ENCODE measurements at places on chromosomes 7 and 10.

- DNase-seq = peak; percentile 70
Observed at GRCh38 chr7:42876182-42877068, 35.4 kb downstream of the C7orf25 start.

GRCh38 chr10:125071008-125071407, 89.4 kb downstream of the CTBP2 start:
- no peak for DNase-seq

DNA sequence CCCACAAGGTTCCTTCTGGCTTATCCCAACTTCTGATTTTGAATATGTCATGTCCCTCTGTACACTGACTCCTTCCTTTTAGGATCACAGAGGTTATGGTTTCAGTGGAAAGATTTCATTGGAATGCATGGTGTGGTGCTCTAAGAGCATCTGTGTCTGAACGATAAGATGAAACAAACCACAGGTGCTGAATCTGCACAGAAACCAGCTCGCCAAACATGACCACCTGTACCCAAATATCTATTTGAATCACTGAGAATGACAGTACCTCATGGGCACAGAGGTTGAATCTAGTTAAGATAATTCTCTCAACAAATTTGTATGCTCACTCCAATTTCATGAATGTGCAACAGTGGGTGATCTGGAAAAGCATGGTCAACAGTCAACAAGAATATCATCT, 105.3 kb downstream of the DGKI start:
- DNase-seq = no peak

GRCh38 chr7:74199551-74200355, 10.1 kb upstream of the LAT2 start:
- no peak for DNase-seq

- DNase-seq = no peak
Observed at GRCh38 chr7:25953859-25954258, 198.1 kb upstream of the NFE2L3 start.

GRCh38 chr10:70048030-70048723, 4.5 kb upstream of the MACROH2A2 start:
- DNase-seq = no peak

DNA sequence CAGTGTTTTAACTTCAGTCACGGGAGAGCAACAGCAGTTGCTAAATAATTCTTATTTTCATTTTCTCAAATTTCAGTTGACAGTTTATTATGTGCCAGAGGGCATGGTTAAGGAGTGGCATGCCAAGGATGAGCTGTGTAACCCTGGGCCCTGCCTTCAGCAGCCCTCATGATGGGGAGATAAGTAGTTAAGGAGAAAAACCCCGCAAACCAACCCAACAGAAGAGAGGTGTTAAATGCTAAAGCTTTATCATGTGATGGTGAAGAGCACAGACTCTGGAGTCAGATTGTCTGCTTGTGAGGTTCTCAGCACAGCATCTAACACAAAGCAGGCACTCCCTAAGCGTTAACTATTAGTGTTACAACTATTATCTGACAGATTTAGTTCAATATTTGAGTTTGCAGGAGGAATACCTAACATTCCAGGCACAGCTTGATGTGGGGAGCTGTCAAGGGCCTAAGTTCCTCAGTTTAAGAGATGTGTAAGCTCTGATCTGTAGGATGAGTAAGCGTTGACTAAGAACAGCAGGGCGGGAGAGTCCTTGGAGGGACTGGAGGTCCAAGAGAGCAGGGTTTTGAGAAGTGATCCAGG, 29.6 kb downstream of the STAM start:
- DNase-seq = peak; percentile 19

GRCh38 chr10:76230921-76231285, 799.5 kb downstream of the LRMDA start:
- DNase-seq = no peak

- DNase-seq = no peak
Observed at GRCh38 chr7:7236041-7236440, 53.7 kb downstream of the C1GALT1 start.

GRCh38 chr7:139576179-139576973, 52.9 kb downstream of the CLEC2L start:
- DNase-seq = no peak

GRCh38 chr10:59880971-59881510, 25.3 kb downstream of the CCDC6 start:
- DNase-seq = no peak

DNA sequence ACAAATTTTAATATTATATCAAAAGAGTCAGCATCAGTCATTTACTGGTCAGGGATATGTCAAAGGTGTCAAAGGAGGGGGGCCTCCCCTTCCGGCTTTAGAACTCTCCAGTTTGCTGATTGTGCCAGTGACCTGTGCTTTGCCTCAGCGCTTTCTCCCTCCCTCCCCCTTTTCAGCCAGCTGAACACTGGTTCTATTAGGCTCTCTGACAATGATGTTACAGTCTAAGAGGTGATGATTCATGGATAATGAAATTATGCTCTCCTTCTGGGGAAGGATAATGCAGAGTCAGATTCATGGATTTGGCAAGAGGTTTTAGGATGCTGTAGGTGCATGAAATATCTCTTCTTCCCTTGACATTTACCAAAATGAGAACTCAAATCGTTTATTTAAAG, 6.1 kb downstream of the LRRTM3 start:
- DNase-seq = no peak

DNA sequence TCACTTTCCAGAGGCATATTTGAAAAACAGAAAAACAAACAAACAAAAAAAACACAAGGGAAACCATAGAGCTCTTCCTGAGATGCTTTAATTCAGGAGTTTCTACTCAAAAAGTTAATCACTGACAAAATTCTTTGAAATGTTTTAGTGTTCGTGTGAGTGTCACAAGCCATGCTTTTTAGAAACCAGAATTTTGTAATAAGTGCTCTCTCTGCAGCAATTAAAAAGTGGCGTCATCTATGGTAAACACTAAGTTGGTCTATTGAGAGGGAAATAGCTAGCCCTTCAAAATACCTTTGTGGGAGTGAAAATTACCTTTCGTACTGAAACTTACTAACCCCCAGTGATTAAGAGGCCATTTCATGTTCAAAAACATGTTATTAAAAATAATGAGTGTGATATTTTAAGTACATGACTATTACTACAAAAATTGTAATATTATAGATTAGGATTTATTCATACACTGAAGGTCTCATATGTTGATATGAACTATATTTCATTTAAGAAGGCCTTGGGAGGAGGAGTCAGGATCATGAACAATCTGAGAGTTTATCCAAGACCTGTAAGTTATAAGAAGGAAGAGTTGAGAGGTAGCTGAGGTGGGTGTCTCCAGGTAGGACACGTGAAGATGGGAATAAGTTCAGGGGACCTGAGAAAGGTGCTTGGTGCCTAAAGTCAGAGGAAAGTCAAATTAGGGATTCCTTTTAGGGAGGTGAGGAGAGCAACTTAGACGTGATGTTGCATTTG, 94.6 kb downstream of the PPP1R9A start:
- DNase-seq = no peak

DNA sequence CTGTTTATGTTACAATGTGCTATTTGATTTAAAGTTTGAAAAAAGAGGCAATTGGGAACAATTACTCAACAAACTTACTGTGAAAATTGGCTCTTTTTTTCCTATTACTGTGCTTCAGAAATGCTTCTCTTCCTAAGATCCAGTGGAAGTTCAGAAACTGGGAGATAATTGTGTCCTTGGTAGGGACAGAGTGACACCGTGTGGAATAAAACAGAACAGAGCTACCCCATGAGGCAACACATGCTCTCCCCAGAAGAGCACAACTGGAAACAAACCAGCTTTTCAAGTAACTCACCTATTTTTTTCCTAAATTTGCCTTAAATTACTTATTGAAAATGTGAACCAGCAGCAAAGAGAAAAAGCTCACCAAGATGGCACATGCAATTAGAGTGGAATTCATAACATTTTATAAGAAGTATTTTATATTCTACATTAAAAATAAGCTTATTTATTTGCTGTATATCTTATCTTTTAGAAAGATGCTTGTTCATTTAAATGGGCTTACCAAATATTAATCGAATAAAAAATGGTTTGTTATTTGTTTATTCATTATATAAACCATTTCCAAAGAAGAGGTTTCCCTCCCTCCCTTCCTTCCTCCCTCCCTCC, 346.1 kb upstream of the ANKRD30A start:
- DNase-seq = peak; percentile 73

- DNase-seq = no peak
Observed at GRCh38 chr10:20990604-20991003, 93.5 kb upstream of the NEBL start.

- DNase-seq = no peak
Observed at GRCh38 chr7:144784943-144785342, 50.9 kb downstream of the TPK1 start.

GRCh38 chr10:129866894-129867293, 97.2 kb downstream of the EBF3 start:
- peak; percentile 76 for DNase-seq

- DNase-seq = no peak
Observed at GRCh38 chr10:8424555-8425211, 370.2 kb downstream of the GATA3 start.

- no peak for DNase-seq
Observed at GRCh38 chr7:36985866-36986400, 261.6 kb upstream of the AOAH start.

- DNase-seq = peak; percentile 90
Observed at GRCh38 chr10:99540657-99541531, 8.2 kb downstream of the NKX2-3 start.

- no peak for DNase-seq
Observed at GRCh38 chr7:90951986-90952954, 312.0 kb upstream of the FZD1 start.

GRCh38 chr7:30282735-30283134, 1.7 kb upstream of the ZNRF2 start:
- no peak for DNase-seq

GRCh38 chr7:132102391-132102790, 473.9 kb downstream of the PLXNA4 start:
- DNase-seq = no peak

DNA sequence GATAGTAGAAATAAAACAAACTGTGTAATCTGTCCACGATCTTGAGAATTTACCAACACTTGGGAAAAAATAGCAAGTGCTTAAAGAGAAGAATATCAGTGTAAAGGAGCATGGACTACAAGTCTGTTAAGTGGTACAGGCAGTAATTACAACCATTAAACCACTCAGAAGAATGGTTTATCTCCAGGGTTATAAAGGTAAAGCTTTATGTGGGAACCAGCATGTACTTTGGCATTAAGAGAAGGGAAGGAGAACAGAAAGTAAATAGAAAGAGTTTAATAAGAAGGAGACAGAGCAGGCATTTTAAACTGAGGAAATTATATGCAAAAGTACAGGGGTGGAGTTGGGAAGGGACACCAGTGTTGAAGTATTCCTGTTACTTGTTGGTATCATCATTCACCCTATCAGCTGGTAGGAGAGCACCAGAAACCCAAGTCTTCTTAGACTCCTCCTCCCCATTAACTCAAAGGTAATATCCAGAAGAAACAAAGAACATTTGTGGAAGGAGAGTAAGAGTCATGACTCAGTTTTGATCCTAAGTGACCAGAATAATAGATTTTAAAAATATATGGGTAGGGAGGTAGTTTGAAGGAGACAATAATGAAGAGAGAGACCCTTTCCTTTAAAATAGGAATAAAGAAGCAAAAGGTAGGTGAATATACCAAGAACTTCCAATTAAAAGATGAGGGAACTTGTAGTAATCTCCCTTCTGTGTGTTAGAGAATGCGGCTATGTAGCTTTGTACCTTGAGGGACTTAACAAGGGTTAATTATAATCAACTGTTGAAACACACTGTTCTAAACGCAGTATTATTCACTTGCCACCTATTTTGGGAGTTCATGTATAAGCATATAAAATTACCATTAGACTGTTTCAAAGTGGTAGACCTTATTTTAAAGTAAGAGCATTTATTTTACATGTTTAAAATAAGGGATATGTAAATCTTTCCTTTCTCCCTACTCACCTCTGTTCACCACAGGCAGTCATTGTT, 92.1 kb upstream of the STRIP2 start:
- DNase-seq = no peak

- no peak for DNase-seq
Observed at GRCh38 chr7:33832271-33832721, 73.0 kb upstream of the BMPER start.

DNA sequence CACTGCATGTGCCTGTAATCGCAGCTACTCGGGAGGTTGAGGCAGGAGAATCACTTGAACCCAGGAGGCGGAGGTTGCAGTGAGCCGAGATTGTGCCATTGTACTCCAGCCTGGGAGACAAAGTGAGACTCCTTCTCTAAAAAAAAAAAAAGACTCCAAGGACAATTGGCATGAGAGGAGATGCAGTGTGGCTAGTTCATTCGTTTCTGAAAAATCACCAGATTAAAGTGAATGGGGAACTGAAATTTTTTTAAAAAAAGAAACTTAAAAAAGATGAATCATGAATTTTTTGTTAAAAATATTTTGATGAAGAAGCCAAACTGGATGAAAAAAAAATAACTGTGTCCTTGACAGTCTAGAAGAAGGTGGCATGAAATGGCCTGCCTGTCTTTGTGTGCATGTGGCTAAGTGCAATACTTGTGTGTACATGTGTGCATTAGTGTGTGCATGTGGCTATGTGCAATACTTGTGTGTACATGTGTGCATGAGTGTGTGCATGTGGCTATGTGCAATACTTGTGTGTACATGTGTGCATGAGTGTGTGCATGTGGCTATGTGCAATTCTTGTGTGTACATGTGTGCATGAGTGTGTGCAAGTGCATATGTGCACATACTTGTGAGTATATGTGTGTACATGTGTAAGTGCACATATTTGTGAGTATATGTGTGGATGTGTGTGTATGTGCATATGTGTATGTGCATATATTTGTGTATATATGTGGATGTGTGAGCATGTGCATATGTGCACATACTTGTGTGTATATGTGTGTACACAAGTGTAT, 391.7 kb upstream of the KLF6 start:
- DNase-seq = no peak

DNA sequence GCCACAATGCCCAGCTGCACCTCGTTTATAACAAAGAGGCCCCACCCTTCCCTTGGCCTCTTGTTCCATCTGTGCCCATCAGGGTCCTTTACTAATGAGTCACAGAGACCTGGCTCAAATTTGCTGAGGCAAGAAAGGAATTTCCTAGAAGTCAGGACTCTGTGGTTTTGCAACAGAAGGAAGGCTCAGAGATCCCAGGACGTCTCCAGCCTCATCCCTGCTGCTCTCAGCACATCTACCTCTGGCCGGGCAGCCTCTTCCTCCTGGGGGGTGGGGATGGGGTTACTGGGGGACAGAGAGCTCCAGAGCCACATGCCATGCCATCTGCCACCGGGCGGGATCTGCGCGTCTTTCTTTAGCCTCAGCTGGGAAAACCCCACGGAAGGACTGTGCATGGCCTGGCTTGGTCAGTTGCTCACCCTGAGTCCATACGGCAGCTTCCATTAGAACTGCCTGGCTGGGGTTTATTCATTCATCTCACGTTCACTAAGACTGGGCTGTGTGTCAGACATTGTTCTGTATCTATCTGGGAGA, 41.9 kb upstream of the PSMG3 start:
- DNase-seq = peak; percentile 43

DNA sequence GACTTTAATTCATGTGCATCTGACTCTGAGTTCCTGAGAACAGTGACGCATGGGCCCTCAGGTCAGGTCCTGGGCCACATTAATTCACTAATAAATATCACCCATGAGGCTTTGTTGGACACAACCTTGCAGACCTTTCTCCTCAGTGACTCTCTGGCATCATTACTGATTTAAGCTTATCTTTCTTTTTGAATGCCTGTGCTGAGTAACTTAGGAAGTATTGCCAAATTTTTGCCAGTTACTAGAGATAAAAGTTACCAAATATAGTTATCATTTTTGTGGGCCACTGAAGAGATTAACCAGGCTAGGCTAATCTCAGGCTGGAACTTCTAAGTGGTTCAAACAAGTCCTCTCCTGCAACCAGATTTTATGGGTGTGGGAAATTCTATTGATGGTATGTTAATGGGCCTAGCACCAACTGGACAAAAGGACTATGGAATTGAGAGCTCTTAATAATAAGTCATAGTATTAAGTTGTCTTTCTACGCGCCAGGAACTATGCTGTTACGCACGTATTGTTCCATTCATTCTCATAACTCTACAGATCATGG, 28.8 kb upstream of the PRTFDC1 start:
- DNase-seq = no peak
